ENCODE measurements at places on chromosomes 7 and 10.

DNA sequence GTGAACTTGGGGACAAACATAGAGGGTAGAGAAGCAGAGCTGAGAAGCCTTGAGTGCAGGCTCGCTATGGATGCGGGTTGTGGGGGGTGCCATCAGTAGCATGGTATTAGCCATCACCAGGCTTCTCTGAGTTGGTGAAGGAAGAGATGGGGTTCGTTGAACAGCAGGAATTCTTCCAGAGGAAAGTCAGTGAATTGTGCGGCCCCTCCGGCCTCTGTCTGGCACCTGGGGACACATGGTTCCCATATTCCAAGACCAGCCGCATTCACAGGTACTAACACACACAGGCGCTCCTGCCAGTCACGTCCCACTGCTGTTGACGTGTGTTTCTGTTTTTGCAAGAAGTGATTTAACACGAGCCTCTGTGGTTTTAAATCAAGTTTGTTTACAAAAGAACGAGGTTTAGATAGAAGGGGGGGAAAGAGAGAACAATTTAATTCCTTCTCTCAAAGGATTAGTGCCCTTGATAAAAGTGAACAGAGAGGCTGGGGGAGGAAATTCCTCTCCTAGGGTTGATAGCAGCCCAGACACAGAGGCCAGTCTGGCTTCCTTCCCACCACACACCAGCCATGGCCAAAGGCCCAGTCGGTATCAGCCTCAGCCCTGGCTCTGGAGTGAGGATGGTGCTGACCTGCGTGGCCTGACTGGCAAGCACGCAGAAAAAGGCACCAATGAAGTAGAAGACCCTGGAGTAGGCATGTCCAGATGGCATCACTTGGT lies 252.6 kb upstream of the IGFBP3 start:
- no peak for DNase-seq

DNA sequence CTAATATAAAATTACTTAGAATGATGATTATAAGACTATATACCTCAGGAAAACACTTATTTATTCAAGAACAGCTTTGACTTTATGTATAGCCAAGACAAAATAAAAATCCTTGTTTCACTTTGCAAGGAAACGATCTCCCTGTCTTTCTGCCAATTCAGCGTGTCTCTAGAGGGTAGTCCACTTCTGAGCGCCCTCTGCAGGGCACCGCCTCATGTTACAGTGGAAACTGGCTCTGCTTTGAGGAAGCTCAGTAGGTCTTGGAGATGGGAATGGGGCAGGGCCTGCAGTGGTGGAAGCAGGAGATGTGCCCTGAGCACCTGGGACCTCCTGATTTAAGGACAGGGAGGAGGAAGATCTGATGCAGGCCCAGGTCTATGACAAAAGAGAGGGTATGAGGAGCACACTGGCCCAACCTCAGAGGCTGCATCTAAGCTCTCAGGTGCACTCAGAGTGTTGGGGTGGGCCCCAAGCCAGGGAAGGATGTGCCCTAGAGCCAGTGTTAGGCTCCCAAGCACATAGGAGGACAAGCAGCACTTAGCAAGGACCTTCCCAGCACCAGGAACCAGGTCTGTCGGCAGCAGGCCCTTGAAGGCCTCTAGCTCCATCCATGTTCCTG lies 481.0 kb downstream of the TNS3 start:
- DNase-seq, result peak; percentile 67

GRCh38 chr7:127591591-127591990 lies 1.9 kb upstream of the FSCN3 start:
- no peak for DNase-seq

DNA sequence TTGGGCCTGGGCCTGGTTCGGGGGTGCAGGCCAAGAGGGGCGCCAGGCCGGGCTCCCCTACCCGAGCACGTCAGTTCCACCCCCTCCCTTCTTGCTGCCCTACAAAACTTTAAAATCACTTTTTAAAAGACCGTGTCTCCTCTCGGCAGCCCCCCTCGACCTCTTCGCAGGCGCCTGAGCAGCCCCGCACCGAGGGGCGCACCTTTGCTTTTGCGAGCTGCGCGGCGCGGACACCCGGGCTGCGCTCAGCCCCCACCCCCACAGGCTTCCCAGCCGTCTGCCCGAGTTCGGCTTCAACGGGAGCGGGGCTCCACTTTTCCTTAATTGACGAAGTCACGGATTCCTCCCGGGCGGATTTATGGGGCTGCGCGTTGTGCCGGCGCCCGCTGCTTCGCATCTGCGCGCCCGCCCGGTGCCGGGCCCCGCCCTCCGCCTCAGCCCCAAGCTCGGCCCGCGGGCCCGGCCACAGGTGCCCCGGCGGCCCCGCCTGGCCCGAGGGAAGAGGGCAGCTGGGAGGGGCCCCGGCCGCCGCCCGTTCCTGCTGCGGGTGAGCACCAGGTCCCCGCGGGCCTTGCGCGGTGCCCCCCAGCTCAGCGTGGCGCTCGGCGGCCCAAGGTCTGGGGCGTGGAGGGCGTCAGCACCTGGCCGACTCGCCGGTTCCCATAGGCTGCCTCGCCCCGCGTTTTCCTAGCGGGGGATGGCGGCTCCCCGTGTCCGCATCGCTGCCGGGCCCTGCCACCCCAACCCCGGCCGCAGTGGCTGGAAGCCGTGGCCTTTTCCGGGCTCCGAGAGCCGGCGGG lies 10.8 kb upstream of the MNX1 start:
- DNase-seq, result no peak

DNA sequence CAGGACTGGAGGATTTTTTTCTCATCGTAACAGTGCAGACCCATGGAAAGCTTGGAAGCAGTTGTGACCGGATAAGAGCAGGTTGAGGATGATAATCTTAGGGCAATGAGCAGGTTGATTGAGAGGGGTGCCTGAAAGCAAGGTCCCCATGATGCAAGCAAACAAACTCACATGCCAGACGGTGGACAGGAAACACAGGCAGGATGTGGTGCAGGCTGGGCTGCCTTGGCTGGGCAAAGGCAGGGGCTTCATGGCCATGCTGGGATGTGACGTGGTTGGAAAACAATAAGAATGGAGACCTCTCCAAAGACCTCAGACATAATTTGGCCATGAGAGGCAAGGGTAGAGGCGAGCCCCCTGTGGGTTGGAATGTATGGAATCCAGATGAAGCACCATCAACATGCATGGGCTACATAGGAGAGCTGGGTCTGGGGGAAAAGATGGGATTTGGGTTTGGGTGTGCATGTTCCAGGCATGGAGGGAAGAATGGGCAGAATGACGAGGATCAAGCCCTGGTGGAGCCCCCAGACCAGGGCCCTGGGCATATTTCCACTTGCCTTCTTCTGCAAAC lies 58.3 kb downstream of the IKZF1 start:
- no peak for DNase-seq

- DNase-seq, result peak; percentile 74
These were observed at the start of gene SEPHS1 for GRCh38 chr10:13348216-13349017. Gene SEPHS1, minus strand, starts transcription at chr10:13348293. Its CDS starts 3,343 bp downstream, at chr10:13344950.

DNA sequence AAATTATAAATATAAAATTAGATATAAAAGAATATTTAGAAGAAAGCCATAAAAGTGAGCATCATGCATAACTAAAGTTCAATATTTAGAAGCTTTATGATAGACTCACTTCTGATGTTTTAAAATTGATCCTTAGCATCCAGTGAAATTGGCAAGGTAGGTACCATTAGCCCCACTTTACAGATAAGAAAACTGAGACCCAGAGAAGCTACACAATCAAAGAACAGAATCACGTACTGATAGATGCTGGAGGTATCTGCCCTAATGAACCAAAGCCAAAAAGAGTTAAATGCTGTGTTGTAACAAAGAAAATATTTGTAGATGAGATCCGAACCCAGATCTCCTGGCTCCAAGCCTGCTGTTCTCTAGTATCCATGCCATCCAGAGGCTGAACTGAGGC lies 42.6 kb upstream of the RAPGEF5 start:
- DNase-seq, result no peak

- DNase-seq, result peak; percentile 83
These were observed 17.5 kb downstream of the HKDC1 start for GRCh38 chr10:69237528-69238159.

GRCh38 chr7:87413029-87413428 lies 62.5 kb downstream of the ABCB4 start:
- DNase-seq, result no peak

Data from lung microvascular endothelial cell (primary cell).